ENCODE measurements at places on chromosomes 6 and 20.

DNA sequence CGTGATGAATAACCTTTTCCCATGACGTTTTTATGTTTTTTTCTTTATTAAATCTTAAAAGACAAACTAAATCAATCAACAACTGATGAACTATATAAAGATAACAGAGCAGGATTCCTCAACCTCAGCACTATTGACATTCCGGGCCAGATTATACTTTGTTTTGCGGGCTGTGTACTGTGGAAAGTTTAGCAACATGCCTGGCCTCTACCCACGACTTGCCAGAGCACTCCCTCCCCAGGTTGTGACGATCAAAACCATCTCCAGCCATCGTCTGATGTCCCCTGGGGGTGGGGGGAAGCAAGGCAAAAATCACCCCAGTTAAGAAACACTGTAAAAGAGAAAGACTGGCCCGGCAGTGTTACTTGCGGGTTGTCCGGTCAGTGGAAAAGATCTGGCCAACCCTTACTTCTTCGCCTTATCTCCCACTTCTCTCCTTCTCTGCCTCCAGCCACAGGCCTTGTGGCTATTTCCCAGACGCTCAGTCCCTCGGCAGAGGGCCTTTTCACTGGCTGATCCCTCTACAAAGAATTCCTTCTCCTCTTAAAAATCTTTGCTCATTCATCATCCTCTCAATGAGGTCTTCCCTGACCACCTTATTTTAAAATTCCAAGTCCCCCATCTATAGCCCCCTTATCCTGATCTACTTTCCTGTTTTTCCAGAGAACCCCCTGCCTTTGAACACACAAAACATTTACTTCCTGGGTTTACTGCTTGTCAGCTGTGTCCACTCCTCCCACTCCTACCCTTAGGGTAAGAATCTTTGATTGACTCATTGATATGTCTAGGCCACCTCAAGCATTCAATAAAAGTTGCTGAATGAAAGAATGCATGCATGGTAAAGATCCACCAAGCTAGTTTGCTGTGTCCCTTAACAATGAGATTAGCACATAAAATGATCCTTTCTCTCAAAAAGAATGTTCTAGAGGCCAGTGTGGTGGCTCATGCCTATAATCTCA is 14.7 kb upstream of the RAB22A start:
- no peak for DNase-seq

GRCh38 chr6:29509711-29510110 is 22.0 kb upstream of the MAS1L start:
- no peak for DNase-seq

- no peak for DNase-seq
Measured at GRCh38 chr6:110366256-110366655, 8.1 kb upstream of the METTL24 start.

DNA sequence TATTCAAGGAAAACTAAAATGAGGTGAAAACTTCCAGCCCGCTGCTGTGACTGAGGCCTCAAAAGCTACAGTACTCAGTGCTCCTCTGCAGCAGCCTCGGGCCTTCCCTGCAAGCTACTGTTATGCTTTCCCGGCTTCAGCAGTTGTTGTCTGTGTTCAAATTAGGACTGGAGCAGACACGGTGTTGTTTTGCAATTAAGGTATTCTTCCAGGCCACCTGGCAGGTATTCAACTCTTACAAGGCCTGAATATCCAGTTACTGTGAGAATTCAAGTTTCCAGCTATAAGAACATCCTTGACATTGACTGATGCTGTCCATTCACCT is 10.7 kb downstream of the TXNDC5 start:
- no peak for DNase-seq

GRCh38 chr6:104973404-104973803 is 16.5 kb downstream of the LIN28B start:
- DNase-seq, result no peak

GRCh38 chr20:61135968-61136367 is 116.1 kb upstream of the CDH4 start:
- no peak for DNase-seq

DNA sequence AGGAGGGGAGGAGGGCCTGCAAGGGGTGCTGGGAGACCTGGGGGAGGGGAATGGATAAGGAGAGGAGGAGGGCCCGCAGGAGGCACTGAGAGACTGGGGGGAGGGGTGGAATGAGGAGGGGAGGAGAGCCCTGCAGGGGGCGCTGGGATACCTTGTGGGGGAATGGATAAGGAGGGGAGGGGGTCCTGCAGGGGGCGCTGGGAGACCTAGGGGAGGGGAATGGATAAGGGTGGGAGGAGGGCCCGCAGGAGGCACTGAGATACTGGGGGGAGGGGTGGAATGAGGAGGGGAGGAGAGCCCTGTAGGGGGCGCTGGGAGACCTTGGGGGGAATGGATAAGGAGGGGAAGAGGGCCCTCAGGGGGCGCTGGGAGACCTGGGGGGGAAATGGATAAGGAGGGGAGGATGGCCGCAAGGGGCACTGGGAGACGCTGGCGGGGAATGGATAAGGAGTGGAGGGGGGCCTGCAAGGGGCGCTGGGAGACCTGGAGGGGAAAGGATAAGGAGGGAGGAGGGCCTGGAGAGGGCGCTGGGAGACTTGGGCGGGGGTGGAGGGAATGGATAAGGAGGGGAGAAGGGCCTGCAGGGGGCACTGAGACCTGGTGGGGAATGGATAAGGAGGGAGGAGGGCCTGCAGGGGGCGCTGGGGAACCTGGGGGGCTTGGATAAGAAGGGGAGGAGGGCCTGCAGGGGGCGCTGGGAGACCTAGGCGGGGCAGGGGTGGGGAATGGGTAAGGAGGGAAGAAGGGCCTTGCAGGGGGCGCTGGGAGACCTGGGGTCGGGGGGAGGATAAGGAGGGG is 1.3 kb upstream of the CTCFL start:
- no peak for DNase-seq

DNA sequence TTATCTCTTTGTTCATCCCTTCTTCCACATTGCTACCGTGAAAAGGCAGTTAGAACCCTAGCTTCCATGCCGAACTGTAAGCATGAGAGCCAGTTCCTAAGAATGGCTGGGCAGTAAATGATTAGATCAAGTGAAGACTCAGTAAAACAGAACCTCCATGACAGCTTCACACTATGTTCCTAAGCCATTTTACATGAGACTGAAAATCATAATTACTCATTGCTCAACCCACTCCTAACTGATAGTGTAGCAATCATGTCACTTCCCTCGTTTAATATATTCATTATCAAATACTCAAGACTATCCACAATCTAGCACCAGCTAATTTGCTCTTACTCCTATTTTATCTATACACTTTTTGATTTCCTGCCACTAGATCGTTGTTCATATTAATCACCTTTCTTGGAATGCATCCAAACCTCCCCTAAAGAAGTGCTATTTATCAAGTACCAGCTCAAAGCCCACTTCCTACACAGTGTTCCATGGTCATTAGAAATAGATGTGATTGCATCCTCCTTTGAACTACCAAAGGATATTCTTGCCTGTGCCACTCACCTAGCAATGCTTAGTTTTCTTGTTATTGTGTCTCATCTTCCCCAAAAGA is 6.0 kb downstream of the TMEM30A start:
- DNase-seq, result peak; percentile 58

DNA sequence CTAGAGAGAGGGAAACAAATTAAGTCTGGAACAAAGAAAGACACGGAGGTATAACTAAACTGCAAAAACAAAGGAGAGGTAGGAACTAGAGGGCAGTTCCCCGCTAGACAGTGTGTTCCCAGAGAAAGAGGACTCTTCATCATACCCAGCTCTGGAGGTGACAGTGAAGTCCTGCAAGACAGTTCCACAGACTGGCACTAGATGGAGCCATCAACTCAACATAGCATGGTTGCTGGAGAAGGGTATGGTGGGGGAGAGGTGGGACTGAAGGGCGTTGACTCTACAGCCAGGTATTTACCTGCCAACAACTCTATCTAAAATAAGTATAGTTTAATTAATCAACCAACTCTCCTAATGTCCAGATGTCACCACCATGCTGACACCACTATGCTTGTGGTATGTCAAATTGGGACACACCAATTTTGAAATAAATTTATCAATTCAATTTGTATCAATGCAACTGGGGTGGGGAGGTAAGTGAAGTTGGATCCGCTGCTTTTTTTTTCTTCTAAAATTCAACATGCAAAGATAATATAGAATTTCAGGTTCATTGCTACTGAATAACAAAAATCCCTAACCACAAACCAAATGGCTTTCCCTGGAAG is 9.7 kb downstream of the BACH2 start:
- peak; percentile 19 for DNase-seq

DNA sequence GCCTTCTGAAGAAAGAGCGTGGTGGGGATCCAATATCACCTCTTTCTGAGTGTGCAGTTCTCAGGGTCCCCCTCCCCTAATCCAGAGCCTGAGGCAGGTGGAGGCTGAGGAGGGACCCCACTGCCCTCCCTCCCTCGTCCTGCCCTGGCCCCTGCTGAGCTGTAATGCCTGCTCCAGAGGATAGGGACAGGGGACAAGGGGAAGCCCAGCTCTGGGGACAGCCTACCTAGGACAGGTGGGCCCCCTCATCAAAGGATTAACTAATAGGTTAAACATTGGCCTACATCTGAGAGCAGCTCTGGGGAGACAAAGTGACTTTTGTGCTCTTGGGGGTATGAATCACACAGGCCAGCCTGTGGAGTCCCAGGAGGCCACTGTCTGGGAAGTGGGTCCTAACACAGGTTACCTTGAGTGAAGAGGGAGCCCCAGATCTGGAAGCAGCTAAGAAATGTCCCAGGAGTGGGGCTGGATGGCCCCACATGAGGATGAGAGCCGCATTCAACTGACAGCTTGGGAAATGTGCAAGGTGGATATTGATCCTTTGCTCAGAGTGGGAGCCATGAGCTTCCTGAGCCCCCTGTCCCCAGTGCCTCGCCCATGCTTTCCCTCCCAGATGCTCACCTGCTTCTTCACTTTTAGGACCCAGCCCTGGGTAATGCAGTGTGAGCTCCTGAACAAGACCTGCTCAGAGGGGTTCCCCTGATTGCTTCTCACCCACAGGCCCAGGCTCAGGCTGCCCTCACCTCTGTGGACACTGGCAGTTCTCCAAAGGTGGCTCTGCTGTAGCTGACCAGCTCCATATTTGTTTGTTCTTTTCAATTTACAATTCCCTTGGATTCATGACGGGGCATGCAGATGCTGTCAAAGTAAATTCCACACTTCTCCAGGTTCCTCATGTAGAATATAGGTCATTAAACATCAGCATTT is 17.8 kb upstream of the CST9L start:
- no peak for DNase-seq

GRCh38 chr6:170145272-170145592 is 145.6 kb downstream of the DLL1 start:
- DNase-seq, result no peak

- no peak for DNase-seq
Measured at GRCh38 chr6:130765181-130765727, 62.0 kb upstream of the SMLR1 start.
